GM13976 (cell line): ENCODE measurements at places on chromosomes 16 and 17.
A peak's percentile ranks its signal among the peaks of the same experiment; 100 is the strongest.

GRCh38 chr16:73054125-73054484 lies 6.2 kb upstream of the ZFHX3 start:
- DNase-seq = no peak

GRCh38 chr16:89924297-89924924 lies 1.3 kb downstream of the TUBB3 start:
- DNase-seq = no peak

- no peak for DNase-seq
These were observed 5.5 kb downstream of the COG1 start for GRCh38 chr17:73198201-73198929.

DNA sequence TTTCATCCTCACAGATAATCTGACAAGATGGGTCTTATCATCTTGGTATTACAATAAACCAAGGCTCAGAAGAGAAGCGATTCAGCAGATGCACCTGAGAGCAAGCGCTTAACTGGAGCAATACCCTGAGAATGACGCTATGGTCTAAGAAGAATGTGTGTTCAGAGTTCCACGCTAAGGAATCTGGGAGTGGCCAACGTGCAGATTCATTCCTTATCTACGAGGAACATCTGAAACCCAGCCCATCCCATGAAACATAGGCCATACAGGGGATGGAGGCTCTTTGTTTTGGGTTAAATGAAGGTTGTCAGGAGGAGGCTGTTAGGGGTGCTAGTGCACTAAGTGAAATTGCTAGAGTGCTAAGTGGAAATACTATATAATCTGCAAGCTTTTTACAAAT lies 28.5 kb upstream of the KDM8 start:
- no peak for DNase-seq

GRCh38 chr16:80527297-80527696 lies 13.5 kb upstream of the DYNLRB2 start:
- peak; percentile 60 for DNase-seq

DNA sequence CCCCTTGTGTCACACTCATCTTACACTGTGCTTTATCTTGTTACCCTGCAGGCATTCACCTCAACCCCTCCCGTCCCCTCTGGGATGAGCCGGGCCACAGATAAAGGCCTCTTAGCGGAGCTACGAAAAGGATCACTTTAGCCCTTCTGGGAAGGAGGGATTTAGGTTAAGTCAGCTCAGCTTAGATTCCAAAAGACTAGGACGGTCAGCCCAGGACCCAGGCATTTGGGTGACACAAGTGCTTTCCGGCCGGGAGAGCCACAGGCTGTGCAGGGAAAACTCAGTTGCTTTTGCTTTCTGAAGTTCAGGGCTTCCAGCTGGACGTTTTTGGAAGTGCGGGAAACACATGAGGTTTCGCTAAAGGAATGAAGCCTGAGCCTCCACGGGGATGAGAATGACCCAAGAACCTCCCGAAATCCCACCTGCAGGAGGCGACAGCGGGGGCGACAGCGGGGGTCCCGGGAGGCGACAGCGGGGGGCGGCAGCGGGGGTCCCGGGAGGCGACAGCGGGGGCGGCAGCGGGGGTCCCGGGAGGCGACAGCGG lies 11.6 kb upstream of the METRNL start:
- DNase-seq = no peak

DNA sequence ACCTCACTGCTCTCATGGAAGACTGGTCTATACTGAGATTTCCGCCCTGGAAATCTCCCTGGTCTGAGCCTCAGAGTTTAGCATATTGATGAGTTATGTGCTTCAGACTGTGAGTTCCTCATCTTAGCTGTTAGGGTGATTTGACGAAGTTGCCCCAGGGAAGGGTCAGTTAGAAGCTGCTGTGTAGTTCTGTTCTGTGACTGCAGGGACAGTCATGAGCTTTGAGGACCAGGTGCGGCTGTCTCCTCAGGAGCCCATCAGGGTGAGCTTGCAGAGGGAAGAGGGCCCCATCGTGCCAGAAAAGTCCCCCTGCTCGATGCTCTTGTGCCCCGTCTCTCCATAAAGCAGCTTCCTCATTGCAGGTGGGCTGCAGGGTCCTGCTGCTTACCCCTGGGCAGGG lies 28.3 kb upstream of the IL17C start:
- DNase-seq = no peak

DNA sequence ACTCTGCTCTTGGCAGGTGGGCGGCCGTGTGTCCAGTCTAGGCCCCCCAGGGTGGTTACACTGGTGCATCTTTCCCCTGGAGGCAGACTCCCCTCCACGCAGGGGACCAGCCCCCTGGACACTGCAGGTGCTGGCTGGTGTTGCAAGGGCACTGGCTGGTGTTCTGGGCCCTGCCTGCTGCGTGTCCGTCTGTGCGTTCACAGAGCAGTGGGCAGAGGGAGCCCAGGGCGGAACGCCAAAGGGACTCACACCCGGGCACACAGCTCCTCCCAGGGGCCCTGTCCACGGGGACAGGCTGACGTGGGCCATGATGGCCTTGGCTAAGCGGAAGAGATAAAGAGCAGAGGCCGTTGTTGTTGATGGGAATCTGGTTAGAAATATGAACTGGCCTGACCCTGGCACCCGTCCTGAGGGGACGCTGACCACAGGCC lies 27.3 kb downstream of the ACSF3 start:
- no peak for DNase-seq

DNA sequence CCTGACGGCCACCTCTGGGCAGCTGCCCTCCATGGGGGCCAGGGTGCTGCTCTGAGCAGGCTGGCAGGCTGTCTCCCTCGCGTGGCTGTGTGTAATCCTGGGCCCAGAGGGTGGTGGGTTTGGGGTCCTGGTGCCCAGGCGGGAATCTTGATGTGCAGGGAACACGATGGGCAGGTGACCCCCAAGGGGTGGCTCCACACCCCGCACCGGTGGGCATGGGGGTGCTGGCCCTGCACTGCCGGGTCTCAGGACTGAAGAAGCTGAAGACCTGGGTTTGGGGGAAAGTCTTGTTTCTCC lies 8.6 kb downstream of the CHMP6 start:
- DNase-seq = peak; percentile 27

- DNase-seq = peak; percentile 62
These were observed 72.5 kb downstream of the MPRIP start for GRCh38 chr17:17114592-17115225.

DNA sequence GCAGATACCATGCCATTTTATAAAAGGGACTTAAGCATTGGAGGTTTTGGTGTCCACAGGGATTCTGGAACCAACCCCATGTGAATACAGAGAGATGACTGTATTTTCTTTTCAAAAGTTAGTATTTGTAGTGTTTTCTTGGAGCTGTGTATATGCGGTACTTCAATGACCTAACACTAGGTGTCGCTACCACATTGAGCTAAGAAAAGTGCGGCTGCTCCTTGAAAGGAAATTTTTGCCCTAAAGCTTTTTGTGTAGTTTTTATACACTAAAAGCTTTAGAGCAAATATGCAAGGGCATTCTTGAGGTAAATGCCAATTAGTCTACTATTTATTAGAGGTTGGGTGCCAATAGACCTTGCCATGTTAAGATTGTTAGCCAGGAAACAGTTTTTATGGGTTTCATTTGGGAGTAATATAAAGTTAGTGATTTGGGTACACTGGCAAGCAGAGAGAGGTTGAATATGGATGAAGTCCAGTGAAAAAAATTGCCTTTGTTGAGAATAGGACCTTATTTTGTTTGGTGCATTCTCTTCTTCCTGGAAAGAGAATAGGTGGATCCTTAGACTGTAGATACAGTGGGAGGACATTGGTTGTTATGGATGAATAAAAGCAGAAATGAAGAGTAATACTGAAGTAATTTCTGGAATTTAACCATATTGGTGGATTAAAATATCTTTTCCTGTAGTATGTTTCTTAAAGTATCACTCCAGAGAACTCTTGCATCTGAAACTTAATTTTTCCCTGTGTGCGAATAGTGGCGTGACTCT lies 43.3 kb downstream of the BCAS3 start:
- peak; percentile 63 for DNase-seq

- DNase-seq = peak; percentile 72
These were observed 5.8 kb upstream of the UNK start for GRCh38 chr17:75778861-75779249.

DNA sequence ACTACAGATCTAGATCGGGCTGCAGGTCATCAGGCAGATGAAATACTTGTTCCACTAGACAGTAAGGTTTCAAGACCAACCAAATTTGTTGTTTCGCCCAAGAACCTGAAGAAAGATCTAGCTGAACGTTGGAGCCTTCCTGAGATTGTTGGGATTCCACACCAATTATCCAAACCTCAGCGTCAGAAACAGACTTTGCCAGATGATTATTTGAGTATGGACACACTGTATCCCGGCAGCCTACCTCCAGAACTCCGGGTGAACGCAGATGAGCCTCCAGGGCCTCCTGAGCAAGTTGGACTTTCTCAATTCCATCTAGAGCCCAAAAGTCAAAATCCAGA lies 14.4 kb downstream of the LRRC37B start:
- DNase-seq = no peak

DNA sequence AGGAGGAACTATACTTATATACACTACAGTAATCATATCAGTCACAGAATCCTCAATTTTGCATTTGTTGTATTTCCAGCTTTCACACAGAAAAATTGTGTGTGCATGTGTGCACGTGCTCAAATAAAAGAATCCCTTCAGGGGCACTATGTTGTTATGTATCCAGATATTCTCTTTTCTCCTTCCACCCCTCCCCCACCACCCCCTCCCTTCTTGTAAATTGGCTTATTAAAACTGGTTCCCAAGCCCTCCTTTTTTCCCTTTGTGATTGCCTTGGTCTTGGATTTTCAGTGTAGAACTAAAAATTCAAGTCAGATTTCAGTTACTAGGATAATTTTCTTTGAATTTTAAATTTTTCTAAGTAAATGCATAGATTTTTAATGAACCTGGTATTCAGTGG lies 86.3 kb downstream of the WNT3 start:
- no peak for DNase-seq

- no peak for DNase-seq
These were observed 98.0 kb upstream of the LHX1 start for GRCh38 chr17:36839256-36839655.

DNA sequence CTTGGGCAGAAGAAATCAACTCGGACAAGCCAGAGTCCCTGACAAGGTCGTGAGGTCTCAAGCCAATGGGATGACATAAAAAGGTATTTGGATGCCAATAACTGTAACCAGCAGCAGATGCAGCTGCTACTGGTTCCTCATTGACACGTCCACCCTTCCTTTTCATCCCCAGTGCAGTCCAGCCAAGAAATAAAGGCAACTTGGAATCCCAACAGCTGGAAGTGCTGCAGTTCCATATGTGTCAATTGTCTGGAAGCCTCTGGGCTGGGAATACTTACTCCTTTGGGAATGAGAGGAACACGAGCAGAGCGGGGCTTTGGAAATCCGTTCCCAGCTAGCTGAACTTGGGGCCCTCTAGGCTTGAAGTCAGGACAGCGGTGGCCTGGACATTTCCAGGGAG lies 360.4 kb upstream of the ZFHX3 start:
- no peak for DNase-seq

- DNase-seq = no peak
These were observed 141.8 kb downstream of the GRIN2A start for GRCh38 chr16:10040136-10041080.
